ENCODE measurements at places on chromosomes 7 and 10.

DNA sequence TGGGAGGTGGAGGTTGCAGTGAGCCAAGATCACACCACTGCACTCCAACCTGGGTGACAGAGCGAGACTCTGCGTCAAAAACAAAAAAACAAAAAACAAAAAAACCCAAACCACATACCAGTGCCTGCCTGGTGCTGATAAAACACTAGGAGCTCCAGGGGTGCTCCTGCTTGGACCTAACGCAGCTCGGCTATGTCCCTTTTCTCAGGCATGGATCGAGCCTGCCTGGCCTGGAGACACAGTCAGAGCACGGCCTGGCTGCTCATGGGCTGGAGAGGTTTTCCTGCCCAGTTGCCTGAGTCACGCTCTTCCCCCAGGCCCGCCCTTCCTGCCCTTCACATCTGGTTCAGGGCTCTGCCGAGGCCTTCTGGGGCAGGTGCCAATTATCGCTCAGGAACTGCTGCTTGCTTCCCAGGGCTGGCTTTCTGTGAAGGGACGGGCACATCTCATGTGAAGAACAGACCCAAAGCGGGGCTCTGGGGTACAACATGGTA, 12.6 kb upstream of the NPFFR1 start:
- no peak for DNase-seq

GRCh38 chr7:24825381-24825794, 68.1 kb upstream of the GSDME start:
- DNase-seq = no peak

DNA sequence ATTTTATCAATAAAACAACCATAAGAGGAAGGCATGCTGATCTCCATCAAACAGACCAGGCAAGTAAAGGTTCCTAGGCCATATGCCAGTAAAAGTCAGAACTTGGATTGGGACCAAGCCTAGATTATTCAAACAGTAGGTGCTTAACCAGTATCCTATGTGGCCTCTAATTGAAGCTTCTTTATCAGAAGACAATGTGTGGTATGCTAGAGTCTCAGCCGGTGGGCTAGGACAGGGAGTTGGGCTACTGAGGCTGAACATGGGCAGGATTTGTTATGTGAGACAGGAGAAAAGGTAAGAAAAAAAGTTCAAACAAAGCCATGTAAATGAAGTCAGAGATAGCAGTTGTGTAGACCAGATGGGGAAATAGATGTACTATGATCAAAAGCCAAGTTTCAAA, 413.7 kb upstream of the GHITM start:
- DNase-seq = no peak

GRCh38 chr7:103958284-103958818, 31.1 kb downstream of the RELN start:
- DNase-seq = no peak

DNA sequence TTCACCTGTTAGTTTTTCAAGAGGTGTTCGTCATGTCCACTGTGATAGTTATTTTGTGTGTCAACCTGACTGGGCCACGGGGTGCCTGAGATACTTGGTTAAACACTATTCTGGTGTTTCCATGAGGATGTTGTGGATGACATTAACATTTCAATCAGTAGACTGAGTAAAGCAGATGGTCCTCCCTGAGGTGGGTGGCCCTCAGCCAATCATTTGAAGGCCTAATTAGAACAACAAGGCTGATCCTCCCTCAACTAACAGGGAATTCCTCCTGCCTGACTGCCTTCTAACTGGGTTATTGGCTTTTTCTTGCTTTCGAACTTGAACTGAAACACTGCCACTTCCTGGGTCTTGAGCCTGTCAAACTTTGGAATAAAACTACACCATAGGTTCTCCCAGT, 75.8 kb downstream of the ENO4 start:
- DNase-seq = no peak

DNA sequence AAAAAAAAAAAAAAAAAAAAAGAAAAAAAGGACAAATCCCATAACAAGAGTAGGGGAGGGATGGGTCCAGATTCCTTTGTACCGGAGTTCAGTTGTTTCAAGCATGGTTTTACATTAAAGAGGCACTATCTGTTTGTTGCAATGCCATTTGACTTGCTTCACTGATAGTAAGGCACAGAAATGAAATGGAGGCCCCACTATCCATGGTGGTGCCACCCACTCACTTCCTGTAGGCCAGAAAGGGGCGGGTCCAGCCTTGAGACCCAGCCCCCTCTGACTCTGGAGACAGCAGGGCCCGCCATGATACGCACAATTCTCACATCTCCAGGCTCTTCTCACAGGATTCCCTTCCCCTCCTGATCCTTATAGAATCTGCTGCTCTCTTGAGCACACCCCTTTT, 100.0 kb downstream of the CLEC2L start:
- no peak for DNase-seq

- no peak for DNase-seq
Measured at GRCh38 chr7:77802557-77803405, 4.2 kb downstream of the PHTF2 start.

- no peak for DNase-seq
Measured at GRCh38 chr10:60607372-60607771, 170.9 kb upstream of the CDK1 start.

- no peak for DNase-seq
Measured at GRCh38 chr10:114990991-114991390, 53.0 kb downstream of the TRUB1 start.

DNA sequence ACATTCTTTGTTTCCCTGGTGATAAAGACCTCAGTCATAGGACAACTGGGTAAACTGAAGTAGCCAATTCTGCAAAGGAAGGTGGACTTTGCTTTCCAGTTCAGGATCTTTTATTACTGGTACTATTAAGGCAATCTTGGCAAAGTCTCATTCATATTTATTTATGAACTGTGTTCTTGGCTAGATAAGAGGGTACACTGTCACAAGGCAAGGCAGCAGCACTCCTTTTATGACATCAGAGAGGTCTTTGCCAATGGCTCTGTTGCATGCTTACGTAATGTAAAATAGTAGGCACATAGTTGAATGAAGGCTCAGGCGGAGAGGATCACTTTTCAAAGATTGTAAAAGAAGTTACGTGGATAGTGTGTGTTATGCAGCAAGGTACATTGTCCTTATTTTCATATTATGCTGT, 63.7 kb upstream of the PDK4 start:
- no peak for DNase-seq

GRCh38 chr10:68566351-68566750, 6.2 kb downstream of the TET1 start:
- DNase-seq = no peak

- DNase-seq = no peak
Measured at GRCh38 chr10:113221756-113222168, 271.7 kb downstream of the TCF7L2 start.

DNA sequence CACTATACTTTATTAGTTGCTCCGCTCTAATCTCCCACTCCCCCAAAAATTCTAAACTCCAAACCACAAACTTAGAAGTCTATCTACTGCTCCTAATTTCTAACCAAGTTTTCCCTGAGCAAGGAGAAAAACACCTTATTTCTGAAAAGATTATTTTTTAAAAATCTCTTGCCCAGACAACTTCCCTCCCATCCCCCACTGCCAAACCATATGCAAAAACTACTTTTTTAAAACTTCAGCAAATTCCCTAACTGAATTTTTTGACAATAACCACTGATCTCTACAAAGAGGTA, 1.9 kb downstream of the UBE2H start:
- DNase-seq = no peak

DNA sequence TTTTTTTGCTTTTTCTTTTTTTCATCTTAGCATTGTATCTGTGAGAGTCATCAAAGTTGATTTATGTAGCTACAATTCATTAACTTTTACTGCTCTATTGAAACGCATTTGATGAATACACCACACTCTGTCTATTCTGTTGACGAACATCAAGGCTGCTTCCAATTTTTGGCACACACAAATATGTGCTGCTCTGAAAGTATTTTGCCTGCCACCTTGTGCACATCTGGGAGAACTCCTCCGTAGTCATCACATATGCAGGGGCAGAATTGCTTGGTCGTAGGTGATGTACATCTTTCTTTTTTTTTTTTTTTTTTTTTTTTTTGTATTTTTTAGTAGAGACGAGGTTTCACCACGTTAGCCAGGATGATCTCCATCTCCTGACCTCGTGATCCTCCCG, 796.8 kb downstream of the KCNMA1 start:
- DNase-seq = no peak

DNA sequence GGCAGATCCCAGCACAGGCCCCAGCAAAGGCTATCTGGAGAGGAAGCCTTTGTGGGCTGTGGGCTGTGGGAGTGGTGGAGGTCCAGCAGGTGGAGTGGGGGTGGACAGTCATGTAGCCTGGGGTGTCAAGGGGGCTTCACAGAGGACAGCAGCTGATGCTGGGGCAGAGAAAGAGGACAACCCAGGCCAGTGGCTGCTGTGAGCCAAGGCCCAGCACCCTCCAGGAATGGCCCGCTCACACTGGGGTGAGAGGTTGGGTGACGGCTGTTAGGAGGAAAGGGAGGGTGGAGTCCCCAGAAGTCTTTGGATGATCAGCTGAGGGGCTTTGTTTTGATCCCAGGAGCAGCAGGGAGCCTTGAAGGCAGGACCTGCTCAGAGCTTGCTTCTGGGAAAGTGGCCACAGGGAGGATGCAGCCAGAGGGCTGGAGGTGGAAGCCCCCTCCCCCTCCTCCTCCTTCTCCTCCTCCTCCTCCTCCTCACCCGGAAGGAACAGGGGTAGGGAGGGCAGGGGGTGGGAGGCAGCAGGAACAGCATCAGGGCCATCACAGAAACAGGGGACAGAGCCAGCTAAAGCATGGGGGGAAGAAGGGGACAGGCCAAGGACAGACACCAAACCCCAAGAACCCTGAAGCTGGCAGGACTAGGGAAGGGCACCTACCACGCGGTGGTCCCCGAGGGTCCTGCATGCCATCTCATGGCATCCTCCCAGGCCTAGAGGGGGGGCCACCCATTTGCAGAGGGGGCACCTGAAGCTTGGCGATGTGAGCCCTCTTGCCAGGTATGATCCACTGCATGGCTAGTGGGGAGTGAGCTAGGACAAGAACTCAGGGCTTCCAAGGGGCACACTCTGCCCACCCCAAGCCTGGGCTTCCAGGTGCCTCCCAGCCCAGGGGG, 144.9 kb downstream of the GRID1 start:
- no peak for DNase-seq

DNA sequence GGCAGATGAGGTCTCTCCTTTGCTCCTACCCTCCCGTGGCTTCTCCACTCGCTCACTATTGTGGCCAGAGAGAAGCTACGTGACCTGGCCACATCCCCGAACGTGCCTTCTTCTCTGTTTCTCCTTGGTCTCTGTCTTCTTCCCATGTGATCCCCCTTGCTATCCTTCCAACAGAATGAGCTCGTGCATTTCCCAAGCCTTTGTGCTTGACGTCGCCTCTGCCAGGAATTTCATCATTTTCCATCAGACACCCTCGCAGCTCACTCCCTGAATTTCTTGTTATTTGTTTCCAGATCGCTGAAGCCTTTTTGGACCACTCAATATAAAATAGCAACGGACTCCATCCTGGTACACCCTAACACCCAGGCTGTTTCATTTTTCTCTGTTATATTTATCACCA, 13.8 kb upstream of the INHBA start:
- DNase-seq = no peak

Measured in GM13977 (cell line).